Brain microvascular endothelial cell (primary cell): ENCODE measurements at places on chromosomes 7 and 10.

GRCh38 chr10:60384011-60384410, 5.7 kb downstream of the ANK3 start:
- DNase-seq = no peak

DNA sequence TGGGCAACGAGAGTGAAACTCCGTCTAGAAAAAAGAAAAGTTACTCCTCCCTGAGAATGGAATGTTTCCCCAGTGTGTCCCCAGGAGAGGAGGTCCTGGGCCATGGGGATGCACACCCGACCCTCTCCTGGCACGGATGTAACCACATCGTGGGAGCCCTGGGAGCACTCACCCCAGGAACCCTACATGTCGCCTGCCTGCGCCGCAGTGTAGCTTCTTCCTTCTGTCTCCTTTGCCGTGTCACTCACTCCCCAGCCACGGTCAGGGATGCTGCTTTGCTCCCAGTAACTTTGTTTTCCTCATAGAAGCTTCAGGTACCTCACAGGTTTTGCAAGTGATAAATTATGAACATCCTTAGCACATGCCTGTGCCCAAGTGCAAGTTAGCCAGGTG, 82.0 kb downstream of the EZH2 start:
- DNase-seq = no peak

DNA sequence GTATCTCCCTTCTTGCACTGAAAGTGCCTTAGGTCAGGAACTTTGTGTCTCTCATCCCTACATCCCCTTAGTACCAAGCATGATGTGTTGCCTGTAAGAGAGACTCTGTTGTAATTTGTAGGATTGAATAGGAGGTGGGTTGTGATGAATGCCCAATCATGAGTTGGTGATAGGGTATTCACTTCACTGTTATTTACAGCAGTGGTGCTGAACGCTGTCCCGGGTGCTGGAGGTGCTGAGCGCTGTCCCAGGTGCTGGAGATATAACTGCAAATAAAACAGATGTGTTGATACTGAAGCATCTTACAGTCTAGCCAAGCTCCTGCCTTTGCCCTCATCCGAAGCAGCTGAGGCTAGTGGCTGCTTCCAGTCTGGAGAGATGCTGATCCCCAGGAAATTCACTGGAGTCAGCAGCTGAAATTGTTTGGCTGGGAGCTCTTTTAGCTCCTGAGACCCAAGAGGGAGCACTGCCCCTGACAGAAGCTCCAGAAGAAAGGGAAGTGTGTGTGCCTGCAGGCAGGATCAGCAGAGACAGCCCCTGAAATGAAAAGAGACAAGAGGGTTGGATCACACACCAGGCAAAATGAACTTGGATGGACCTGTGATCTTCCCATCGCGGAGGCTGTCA, 183.4 kb downstream of the SORCS3 start:
- peak; percentile 16 for DNase-seq

DNA sequence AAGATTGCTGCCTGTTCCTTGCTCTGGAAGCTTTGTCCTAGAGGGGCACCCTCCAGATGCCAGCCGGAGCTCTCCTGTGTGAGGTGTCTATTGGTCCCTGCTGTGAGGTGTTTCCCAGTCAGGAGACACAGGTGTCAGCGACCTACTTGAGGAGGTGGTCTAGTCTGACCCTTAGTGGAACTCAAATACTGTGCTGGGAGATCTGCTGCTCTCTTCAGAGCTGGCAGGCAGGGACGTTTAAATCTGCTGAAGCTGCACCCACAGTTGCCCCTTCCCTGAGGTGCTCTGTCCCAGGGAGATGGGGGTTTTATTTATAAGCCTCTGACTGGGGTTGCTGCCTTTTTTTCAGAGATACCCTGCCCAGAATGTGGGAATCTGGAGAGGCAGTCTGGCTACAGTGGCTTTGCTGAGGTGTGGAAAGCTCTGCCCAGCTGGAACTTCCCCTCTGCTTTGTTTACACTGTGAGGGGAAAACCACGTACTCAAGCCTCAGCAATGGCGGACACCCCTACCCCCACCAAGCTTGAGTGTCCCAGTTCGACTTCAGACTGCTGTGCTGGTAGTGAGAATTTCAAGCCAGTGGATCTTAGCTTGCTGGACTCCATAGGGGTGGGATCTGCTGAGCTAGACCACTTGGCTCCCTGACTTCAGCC, 119.2 kb downstream of the PPP1R9A start:
- no peak for DNase-seq

DNA sequence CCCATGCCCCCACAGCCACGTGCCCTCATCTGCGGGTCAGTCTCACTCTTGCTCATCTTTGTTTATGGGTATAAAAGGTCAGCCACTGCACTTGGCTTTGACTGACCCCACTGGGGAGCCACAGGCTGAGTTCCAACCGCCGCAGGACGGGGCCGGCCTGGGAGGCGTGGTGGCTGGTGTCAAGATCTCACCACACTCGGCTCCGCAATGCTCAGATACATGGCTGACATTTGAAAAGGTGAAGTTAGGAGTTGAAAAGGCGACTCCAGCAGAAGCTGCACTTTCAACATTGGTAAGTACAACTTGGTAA, 14.9 kb downstream of the TUBGCP2 start:
- no peak for DNase-seq

- no peak for DNase-seq
Observed at GRCh38 chr10:75261813-75262705, 26.3 kb upstream of the COMTD1 start.

DNA sequence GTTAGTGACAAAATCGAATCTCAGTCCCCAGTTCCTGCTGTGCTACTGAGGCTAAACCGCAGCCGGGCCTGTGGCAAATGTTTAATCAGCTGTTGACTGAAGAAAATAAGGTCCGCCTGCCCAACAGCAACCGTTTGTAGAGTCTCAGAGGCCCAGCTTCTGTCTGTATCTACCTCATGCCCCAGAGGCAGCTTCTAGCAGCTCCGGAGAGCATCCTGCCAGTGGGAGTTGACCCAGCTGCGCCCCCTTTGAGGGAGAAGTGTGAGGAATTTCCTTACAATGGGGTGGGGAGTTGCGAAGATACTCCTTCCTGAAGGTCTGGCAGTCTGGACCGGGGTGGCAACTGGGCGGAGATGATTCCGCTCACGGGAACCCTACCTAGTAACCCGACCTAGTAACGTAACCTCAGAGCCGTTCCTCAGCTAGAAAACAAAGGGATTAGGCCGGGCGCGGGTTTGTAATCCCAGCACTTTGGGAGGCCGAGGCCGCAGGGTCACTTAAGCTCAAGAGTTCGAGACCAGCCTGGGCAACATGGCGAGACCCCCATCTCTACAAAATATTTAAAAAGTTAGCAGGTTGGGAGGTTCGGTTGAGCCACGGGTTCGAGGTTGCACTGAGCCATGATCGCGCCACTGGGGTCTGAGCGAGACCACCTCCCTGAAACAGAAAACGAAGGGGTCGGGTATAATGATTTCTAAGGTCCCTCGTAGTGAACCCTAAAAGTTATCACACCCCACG, 846 bp upstream of the ZNF775 start:
- peak; percentile 39 for DNase-seq

GRCh38 chr10:86878983-86879713, 78.3 kb downstream of the MMRN2 start:
- DNase-seq = no peak

GRCh38 chr10:130871406-130871805, 440.1 kb downstream of the TCERG1L start:
- DNase-seq = no peak

DNA sequence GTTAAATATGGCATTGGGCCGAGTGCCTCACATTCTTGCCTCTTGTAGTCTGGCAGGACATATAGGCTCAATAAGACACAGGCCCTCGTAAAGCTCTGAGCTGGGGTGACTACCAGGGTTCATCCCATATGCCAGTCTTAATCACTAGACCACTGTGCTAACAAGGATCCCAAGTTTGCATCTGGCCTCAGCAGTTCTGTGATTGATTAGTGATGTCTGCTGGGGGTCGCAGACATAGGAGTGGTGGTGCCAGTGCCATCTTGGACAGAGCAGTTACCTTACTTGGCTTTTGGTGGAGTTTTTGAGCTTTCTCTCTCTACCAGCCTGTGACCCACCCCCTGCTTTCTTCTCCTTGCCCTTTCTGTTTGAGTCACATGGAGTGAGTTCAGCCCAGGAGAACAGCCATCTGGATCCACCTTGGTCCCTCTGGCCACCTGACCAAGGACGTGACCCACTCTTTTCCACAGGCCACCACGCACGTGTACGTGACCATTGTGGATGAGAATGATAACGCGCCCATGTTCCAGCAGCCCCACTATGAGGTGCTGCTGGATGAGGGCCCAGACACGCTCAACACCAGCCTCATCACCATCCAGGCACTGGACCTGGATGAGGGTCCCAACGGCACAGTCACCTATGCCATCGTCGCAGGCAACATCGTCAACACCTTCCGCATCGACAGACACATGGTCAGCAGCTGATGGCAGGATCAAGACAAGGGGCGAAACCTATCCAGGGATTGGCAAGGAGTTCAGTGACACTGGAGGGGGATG, 4.1 kb upstream of the VSIR start:
- DNase-seq = no peak

GRCh38 chr7:16564909-16565426, 38.3 kb downstream of the LRRC72 start:
- DNase-seq = peak; percentile 18

DNA sequence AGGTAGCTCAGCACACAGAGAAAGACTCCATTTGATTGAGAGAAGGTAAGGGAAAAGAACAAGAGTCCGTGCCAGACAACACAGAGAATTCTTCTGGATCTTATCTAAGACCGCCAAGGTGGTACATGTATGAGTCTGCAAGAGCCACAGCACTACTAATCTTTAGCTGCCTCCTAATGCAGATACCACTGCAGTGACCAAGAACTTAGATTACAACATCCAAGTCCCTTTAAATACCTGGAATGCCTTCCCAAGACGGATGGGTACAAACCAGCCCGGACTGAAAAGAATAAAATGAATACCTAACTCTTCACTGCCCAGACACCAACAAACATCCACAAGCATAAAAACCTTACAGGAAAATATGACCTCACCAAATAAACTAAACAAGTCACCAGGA, 33.3 kb downstream of the TFEC start:
- DNase-seq = no peak

GRCh38 chr7:142104550-142105527, 6.7 kb upstream of the MGAM2 start:
- no peak for DNase-seq

- no peak for DNase-seq
Observed at GRCh38 chr7:69020536-69020935, 577.7 kb upstream of the AUTS2 start.

DNA sequence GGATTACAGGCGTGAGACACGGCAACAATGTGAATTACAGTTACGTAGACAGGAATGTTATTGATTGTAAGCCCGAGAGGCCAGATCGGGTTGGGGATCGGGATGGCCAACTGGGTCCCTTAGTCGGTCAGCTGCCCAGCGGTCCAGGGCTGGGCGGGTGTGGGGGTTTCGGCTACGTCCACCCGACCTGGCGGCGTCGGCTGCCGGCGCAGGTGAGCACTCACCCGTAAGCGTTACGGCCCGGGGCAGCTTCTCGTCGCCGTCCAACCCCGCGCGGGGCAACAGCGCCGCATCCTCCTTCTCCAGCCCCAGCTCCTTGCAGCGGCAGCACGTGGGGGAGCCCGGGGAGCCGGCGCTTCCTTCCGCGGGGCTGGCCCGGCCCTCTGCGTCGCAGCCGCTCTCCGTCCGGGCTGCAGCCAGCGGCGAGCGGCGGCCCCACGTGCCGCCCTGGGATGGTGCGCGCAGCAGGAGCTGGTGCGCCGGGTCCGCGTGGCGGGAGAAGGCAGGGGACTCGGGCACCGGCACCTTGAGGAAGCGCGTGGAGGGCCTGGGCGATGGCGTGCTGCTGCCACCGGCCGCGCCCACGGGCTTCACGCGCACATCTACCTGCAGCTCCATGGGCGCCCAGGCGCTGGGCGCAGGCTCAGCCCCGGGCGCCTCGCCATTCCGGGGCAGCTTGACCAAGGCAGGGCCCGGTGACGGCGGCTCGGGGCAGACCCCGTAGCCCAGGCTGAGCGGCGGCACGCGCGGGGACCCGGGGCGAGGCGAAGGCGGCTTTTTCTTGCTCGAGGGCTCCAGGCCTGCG, 609 bp downstream of the KLRG2 start:
- DNase-seq = no peak

GRCh38 chr7:22640269-22640668, 86.7 kb upstream of the IL6 start:
- no peak for DNase-seq

DNA sequence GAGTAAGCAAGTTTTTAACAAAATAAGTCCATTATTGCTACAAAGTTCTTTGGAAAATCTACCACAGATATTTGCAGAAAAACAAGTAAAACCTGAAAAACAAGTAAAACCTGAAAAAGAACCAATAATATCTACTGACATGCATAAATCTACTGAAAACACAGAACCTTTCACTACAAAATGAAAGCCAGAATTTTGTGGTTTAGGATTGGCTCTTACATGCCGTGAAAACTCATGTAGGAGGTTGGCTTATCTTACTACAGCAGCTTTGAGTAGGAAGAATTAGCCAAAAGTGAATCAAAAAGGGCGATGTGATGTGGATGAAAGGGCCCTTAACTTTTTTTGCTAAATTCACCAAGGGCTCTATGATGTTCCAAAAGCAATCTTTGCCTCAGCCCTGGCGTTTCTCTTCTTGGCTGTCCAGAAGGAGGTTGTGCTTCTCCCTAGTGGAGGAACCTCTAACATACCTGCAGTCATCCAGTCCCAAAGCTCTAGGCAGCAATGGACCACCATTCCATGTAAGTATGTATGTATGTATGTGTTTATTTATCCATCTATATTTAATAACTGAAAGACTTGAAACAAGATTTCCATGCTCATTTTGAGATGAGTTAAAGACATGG, 93.5 kb upstream of the ZNF804B start:
- DNase-seq = no peak

DNA sequence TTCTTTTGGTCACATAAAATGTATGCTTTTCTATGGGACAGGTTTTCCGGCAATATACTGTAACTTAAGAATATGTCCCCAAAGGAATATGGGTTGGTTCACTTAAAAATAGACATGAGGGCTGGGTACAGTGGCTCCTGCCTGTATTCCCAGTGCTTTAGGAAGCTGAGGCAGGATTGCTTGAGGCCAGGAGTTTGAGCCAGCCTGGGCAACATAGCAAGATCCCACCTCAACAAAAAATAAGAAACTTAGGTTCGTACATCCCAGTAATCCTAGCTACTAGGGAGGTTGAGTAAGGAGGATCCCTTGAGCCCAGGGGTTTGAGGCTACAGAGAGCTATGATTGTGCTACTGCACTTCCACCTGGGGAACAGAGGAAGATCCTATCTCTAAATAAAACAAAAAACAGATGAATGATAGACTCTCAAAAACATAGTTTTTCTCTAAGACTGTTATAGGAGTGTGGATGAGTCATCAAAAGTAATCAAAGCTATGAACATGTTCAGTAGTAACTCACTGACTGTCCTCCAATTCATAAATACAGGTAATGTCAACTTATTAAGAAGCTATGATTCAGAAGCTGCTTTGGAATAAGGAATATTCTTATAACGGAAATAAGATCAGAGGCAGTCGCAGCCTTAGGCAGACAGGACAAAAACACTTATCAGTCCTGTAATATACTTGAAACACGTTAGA, 2.6 kb upstream of the SEC31B start:
- no peak for DNase-seq

DNA sequence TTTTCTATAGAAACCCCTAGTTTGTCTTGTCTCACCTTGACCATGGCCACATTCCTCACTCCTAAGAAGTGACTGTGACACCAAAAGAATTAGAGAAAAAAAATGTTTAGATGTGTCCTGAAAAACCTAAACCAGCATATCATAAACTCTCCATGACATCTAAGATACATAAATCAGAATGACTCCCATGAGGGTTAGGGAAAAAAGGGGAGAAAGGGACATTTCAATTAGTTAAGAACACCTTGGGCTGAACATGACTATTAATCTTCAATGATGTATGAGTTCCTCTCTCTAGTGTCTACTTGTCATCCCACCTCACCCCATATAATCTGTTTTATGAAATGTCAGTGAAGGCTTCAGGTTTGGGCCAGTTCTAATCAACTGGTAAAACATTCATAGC, 31.1 kb downstream of the KDM7A start:
- DNase-seq = no peak
